Fibroblast of lung (primary cell): ENCODE measurements at places on chromosomes 1 and 21.

GRCh38 chr1:153652805-153653500 is 5.5 kb upstream of the SNAPIN start:
- peak; percentile 68 for DNase-seq

GRCh38 chr1:117836069-117836468 is 93.4 kb downstream of the GDAP2 start:
- peak; percentile 36 for DNase-seq

DNA sequence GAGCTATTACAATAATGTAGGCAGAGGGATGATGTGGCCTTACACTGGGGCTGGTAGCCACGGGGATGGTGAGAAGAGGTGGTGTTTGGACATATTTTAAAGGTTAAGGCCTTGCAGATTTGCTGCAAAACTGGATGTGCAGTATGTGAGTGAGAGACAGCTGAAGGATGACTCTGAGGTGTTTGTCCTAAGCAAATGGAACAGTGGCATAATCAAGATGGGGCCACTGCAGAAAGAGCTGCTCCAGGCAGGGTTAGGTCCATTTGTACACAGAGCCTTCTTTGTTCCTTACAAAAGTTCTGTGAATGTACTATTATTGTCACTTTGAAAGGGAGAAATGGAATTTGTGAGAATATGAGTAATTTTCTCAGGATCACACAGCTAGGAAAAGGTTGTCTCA is 220.4 kb upstream of the ZP4 start:
- DNase-seq, result no peak

GRCh38 chr1:160726114-160726497 is 12.9 kb upstream of the SLAMF7 start:
- no peak for DNase-seq

DNA sequence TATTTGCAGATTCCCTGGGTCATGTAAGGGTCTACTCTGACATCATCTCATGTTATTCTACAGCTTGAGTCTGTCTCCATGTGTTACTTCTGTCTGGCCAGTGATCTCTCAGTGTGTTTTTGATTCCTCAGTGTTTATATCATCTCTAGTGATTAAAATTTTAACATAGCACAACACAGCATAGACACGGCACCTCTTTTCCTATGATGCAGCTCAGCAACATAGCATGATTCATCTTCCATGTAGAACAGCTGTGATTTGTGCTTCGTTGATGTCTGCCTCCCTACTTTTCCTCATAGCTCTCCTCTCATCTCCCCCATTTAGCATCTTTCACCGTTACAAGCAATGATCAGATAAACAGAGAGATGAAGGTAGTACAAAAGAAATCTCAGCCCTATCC is 163.9 kb upstream of the DPT start:
- no peak for DNase-seq

GRCh38 chr21:20551939-20552338 is 446.3 kb upstream of the NCAM2 start:
- no peak for DNase-seq

- no peak for DNase-seq
Measured at GRCh38 chr1:217249857-217250256, 381.0 kb downstream of the GPATCH2 start.

GRCh38 chr1:7594002-7594713 is 176.9 kb upstream of the VAMP3 start:
- DNase-seq, result no peak

DNA sequence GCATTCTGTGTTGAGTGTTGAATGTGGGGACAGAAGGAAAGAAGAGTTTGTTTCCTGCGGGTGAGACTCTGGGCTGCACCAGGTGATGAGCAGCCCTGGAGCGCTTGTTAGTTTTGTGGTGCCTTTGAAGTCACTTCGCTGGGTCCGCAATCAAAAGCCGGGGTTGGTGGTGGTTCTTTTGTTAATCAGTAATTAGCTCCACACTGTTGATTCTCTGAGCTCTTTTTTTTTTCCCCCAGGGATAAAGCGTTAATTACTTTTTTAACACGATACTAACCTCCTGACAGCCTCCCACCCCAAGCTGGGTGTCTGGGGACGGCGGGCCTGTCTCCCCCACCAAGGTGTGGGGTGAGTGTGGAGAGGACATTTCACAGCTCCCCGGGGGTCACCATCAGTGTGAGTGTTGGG is 56.6 kb downstream of the AGPAT3 start:
- DNase-seq, result no peak

DNA sequence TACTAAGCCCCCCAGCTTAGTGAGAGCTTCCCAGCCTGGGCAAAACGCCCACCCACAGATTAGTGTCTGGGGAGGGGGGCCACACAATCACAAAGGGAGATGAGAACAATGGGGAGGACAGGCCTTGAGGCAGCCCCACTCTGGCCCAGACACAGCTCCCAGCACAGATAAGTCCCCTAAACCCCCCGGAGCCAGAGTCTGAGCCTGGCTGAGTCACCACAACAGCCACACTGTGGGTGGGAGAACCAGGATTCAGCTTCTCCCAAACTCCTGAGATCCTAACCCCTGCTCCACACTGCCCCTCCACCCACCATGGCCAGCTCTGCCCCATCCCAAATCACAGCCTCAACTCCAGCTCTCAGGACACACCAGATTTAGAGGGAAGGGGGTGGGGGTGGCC is 4.2 kb downstream of the NECTIN4 start:
- DNase-seq, result peak; percentile 43

DNA sequence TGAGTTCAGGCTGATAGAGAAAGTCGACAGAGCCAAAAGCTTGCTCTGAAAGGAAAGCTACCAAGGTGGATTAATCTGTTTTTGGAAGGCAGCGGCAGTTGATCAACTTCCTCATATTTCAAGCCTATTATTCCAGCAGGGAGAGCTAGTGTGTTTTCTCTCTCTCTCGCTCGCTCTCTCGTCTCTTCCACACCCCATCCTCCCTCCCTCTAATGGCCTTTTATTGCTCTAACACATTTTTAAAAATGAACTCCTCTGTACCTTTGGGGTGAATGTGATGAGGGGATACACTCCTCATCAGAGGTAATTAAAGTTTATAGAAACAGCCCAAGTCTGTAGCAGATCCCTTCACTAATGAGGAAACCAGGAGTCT is 126.4 kb downstream of the CLIC6 start:
- peak; percentile 33 for DNase-seq

- DNase-seq, result no peak
Measured at GRCh38 chr1:96416701-96417444, 304.7 kb upstream of the PTBP2 start.

DNA sequence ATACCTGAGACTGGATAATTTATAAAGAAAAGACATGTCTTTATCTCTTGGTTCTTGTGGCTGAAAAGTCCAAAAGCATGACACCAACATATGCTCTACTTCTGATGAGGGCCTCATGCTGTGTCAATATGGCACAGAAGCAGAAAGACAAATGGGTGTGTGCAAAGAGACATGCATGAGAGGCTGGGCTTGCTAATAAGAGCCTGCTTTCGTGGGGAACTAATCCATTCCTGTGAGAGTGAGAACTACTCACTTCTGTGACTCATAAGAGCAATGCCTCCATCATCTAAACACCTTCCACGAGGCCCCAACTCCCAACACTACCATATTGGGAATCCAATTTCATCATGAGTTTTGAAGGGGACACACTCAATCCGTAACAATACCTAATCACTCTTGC is 340.0 kb upstream of the DUSP10 start:
- peak; percentile 34 for DNase-seq

GRCh38 chr21:14740692-14741091 is 194.6 kb upstream of the SAMSN1 start:
- no peak for DNase-seq

DNA sequence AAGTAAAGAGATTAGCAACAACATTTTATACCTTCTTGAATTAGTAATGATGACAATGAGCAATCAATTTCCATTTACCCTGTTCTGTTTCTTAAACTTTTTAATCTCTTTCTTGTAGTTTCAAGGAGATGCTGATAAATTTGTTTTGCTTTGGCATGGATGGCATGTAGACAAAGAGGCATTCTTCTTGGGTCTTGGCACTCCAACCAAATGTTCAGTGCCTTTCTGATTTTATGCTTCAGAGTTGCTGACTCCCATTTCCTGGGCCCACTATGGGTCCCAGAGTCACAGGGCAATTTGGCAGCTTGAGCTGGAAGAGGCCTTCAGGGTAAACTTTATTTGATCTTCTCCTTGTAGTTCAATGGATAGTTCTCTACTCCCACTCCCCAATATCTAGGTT is 42.1 kb upstream of the OSBPL9 start:
- no peak for DNase-seq

GRCh38 chr1:172680733-172681275 is 21.9 kb downstream of the FASLG start:
- no peak for DNase-seq

GRCh38 chr1:184407816-184408510 is 21.1 kb downstream of the C1orf21 start:
- DNase-seq, result peak; percentile 55

DNA sequence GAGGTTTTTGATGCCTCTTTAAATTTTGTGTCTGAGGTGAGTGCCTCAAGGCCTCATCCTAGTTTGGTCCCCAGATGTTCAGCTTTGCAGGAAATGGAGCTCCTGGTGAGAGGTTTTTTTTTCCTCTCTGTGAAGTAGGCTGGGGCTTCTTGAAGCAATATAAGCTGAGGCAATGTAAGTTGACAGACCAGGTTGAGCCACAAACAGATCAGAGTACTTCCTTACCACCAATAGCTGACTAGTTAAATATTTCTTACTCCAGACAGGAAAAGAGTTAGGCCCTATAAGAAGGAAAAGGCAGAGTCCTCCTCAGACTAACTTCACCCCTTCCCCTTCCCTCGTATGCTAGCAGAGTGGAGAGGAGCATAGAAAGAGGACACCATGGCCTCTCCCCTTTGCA is 341.0 kb downstream of the LMO4 start:
- no peak for DNase-seq

- DNase-seq, result no peak
Measured at GRCh38 chr1:156513185-156513584, 12.6 kb upstream of the MEF2D start.

DNA sequence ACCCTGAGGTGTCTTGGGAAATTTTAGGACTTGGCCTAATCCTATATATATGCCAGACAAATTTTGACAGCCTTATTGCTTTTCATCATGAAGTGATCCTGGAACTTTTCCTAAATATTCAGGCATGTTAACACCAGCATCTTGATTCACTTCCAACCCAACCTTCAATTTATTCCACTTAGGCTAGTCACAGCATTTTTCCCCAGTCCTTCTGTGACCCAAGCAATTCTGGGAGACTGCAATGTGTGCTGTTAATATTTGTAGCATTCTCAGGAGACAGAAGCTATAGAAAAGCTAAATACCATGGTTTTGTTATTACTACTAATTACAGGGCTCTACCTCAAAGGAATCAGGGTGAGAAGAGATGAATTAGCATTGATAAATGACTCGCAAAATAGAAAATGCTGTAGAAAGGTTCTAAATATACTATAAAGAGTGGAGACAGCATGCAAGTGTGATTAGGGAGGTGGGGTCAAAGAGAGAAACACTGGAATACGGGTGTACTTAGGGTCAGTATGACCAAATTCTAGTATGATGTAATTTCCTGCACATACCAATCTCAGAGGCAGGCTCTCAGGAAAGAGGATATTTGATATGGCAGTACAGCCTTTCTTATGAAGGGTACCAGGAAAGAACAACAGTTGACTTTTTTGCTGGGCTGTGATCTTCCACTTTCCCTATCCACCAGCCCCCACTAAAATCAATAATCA is 29.1 kb downstream of the PRRX1 start:
- DNase-seq, result peak; percentile 87

DNA sequence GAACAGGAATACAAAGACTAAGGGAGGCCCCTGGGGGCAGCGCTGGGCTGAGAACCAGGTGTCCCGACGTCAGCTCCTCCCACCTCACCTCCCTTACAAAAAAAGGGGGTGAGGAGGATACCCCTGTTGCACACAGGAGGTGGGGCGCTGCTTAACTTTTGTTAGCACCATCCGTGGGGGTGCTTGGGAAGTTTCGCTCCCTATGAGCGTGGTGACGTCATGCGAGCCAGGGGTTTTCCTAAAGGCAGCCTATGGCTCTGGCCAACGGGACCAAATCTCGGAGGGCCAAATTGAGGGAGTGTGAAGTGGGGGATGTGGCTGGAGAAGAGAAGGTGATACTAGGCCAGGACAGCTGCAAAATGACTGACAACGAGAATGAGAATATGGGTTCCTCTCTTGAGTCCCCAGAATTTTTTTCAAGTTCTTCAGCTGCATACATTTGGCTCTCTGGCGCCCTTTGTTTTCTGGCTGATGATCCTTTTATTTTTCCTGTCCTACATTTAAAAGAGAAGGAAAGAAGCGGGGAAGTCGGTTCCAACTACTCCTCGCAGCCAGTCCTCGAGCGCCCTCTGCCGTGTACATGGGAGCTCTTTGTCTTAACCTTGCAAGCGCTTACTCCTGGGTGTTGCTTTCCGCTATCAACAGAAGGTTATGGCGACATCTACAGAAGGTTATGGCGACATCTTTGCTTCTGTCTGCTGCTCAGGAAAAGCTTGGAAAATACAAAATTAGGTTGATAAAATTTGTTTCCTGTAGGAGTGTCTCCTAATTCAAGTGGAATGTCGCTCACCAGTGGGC is 48.0 kb upstream of the ZC3H11B start:
- peak; percentile 93 for DNase-seq

DNA sequence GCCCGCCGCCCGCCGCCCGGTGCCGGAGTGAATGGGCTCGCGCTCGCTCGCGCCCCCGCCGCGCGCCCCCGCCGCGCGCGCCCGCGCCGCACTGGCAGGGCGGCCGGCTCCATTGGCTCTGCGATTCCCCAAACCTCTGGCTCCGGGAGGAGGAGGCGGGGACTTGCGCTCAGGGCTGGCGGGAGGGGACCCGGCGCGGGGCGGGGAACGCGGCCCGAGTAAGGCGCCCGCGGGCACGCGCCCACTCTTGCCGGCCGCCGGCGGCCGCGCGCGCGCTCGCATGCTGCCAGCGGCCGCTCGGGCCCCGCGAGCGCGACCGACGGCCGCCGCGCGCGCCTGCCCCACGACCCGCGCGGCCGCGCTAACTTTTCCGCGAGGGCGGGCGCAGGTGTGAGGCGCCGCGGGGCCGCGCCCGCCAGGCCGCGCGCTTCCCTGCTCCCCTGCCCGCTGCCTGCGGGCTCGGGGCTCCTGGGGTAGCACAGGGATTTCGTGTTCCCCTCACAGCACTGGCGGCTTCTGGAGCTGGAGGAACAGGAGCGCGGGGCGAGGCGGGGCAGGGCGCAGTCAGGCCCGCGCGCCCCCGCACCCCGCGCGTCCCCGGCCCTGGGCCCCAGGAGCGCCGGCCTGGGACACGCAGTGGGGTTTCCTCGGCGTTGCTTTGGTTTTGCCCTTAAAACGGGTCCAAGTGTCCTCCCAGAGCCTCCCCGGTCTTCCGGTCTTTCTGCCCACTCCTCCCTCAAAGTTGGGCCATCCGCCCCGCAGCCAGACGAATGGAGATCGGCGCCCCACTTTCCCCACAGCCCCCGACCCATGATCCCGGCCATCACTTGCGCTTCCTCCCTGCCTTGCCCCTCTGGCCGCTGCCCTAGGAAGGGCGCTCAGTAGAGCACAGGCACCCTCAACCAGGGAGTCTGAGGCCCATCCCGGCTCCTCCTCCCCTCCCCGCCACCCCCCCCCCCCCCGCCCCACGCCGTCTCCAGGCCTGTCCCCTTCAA is 101.5 kb downstream of the CASZ1 start:
- DNase-seq, result peak; percentile 84

DNA sequence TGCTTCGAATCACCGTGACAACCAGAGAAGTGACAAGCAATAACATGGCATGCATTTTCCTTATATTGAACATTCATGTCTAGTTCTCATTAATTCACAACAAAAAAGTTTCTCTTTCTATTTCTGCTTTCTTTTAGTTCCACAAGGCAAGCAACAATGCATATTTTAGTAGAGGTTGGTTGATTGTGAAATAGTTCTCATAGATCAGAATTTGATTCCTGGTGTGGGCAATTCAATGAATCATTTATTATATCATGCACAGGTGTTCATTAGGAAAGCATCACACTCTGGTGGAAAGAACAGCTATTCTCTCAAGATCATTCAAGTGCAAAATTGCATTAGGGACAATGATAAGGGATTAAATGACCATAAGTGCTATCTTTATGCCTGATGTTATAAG is 980.9 kb downstream of the BRINP3 start:
- peak; percentile 1 for DNase-seq
